Thoracic aorta endothelial cell (primary cell): ENCODE measurements at places on chromosomes 3 and 15. TPM values are rescaled to one million over a fixed set of nuclear protein-coding genes. Genes with fewer than 3 reads are reported as not detected.

STRIT1 gene
- not detected in 2 replicates for total RNA-seq

SLCO3A1 gene
- total RNA-seq = 3.3 and 4.6 TPM in 2 replicates

EAF2 gene
- total RNA-seq = 1.4 and 2.9 TPM in 2 replicates

SPINK8 gene
- not detected in 2 replicates for total RNA-seq

DIPK2A gene
- 85.5 and 110 TPM in 2 replicates for total RNA-seq

PRR20G gene
- total RNA-seq = not detected in 2 replicates

NXPE3 gene
- 11.2 and 11.5 TPM in 2 replicates for total RNA-seq

GUCA1C gene
- not detected in 2 replicates for total RNA-seq

GOLGA8R gene
- total RNA-seq = 0.53 and 1.3 TPM in 2 replicates

ALPK3 gene
- total RNA-seq = 20.1 and 31.9 TPM in 2 replicates

HYKK gene
- total RNA-seq = 2.1 and 3.4 TPM in 2 replicates
